ENCODE measurements at places on chromosomes 6 and 20. TPM values are rescaled to one million over a fixed set of nuclear protein-coding genes. Genes with fewer than 3 reads are reported as not detected.

GRCh38 chr6:28807682-28808280 lies 116.0 kb downstream of the TRIM27 start:
- no peak for DNase-seq

The SPEF1 gene
- 0.16 TPM for total RNA-seq

- no peak for DNase-seq
Observed at GRCh38 chr6:52317211-52317610, 32.7 kb upstream of the MCM3 start.

- no peak for DNase-seq
Observed at GRCh38 chr6:168637834-168638233, 196.8 kb downstream of the SMOC2 start.

DNA sequence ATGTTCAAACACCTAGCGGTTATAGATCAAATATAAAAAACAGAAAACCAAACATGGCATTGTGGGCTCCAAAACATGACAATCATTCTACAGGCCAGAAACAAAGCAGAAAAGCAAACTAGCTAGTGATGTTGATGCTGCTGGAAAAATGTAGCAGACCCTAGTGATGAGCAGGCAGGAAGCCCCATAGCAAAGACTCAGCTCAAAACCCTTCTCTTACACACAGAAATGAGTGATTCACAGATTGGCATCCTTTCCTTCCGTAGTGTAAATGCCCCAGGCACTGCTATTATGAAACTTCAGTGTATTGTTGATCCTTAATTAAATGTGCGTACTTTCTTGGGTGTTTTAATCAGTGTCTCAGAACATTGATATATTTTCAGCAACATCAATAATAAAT lies 425.1 kb downstream of the UTRN start:
- DNase-seq = no peak

The ITPR3 gene
- 0.78 TPM for total RNA-seq

The OVOL2 gene
- 0.62 TPM for total RNA-seq

DNA sequence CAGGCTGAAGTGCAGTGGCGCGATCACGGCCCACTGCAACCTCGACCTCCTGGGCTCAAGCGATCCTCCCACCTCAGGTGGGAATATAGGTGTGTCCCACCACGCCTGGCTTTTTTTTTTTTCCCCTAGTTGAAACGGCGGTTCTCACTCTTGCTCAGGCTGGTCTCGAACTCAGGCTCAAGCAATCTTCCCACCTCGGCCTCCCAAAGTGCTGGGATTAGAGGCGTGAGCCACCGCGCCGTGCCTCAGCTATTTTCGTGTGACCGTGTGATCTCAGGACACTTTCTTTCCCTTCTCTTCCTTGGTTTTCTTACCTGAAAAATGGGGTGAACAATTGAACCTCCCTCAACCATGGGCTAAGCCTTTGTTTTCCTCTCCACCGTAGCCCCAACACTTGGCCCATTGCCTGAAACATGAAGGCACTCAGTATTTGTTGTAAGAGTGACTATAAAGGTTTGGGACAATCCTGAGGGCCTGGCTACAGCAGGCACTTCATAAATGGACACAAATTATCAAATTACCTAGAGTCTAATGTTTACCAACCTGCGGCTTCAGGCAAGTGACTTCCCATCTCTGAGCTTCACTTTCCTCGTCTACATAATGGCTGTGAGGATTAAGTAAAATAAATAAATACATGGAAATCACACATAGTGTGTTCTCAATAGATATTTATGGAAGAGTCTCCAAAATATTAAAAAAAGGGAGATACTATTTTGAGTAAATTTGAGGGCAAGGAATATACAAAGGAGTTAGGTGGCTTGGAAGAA lies 31.4 kb upstream of the ID1 start:
- no peak for DNase-seq

The POU5F1 gene
- not detected for total RNA-seq

- no peak for DNase-seq
Observed at GRCh38 chr20:17868151-17868550, 100.4 kb downstream of the SNX5 start.

DNA sequence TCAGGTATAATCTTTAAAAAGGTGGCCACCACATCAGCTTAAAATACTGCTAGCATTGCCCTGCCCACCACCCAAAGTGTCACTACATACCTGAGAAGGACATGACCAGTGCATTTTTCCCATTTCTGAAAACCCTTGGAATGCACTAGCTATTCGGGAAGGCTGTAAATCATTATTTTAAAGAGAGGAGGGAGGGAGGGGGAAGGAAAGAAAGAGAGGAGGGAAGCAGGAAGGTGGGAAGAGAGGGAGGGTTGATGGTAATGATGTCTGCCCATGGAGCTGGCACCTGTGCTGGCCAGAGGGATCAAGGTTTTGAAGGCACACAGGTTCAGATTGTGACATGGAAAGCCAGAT lies 32.4 kb downstream of the VAPB start:
- DNase-seq = no peak

The CLPSL2 gene
- total RNA-seq = not detected

GRCh38 chr6:10890151-10890550 lies 3.3 kb downstream of the SYCP2L start:
- DNase-seq = no peak

DNA sequence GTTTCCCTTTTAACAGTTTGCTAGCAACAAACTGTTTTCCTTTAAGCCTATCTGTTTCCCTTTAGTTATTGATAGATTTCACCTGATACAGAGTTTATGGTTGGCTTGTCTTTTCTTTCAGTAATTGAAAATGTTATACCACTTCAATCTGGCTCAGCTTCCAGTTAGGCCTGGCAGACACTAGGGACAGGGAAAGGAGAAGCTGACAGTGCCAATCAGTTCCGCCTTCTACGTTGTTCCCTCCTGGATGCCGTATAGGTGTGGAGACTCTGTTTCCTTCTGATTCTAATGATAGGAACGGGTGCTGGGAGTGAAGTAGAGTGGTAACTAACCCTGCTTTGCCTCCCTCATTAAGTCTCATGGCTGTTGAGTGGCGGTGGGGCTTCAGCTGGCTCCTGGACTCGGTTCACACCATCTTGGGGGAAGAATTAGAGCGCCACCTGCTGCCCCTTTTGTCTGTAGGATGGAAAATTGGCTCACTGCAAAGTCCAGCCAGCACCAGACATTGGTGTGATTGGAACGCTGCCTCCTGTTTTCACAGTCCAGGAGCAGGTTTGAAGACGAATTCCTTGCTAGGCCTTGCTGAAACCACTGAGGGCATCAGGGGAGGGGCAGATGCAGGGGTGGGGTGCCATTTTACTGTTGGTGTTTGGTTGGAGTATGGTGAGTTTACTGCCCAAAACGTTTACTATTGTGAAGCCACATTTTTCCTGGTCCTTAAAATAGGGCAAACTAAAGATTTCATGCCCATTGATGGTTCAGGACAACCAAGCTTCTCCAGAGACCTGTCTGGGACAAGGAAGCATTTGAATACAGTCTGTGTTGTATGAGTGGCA lies 1729.5 kb downstream of the GRIK2 start:
- DNase-seq = no peak

The TTLL9 gene
- 1.7 TPM for total RNA-seq

DNA sequence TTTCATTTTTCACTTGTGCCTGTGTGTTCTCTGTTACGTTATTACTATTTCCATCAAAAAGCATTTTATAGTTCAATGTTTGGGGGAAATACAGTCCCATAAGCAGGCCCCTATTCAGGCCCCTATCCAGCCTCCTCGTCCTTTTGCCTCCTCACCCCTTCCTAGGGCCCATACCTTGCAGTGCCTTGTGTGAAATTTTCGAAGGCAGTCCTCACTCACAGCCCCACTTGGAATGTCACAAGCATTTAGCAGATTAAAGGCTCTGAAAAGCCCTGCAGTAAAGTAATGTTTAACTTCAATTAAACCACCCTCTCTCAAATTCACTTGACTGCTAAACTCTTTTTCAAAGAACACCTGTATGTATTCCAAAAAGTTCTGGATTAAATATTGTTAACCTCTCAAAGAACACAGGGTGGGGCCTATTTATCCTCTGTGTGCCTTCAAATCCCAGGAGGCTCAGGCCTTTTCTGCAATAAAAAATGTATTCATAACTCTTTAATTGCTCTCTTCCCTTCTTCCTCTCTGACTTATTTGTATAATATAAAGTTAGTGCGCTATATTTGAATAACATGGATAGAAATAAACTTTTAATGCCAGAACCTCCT lies 202.5 kb downstream of the FOXA2 start:
- DNase-seq = no peak

The GSTA3 gene
- not detected for total RNA-seq

The SLC16A10 gene
- total RNA-seq = 13.6 TPM

DNA sequence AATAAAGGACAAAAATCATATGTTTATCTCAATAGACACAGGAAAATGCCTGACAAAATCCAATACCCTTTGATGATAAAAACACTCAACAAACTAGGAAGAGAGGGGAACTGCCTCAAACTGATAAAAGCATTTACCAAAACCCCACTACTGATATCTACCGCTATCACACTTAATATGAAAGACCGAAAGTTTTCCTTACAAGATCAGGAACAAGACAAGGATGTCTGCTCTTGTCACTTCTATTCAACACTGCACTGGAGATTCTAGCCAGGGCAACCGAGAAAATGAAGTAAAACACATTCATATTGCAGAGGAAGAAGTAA lies 25.1 kb downstream of the GZF1 start:
- no peak for DNase-seq

The LKAAEAR1 gene
- 0.78 TPM for total RNA-seq

The MUCL3 gene
- not detected for total RNA-seq

The WFDC12 gene
- total RNA-seq = not detected

- no peak for DNase-seq
Observed at GRCh38 chr6:129368076-129368475, 341.9 kb downstream of the ARHGAP18 start.

- no peak for DNase-seq
Observed at GRCh38 chr6:56356426-56356825, 109.0 kb upstream of the COL21A1 start.

DNA sequence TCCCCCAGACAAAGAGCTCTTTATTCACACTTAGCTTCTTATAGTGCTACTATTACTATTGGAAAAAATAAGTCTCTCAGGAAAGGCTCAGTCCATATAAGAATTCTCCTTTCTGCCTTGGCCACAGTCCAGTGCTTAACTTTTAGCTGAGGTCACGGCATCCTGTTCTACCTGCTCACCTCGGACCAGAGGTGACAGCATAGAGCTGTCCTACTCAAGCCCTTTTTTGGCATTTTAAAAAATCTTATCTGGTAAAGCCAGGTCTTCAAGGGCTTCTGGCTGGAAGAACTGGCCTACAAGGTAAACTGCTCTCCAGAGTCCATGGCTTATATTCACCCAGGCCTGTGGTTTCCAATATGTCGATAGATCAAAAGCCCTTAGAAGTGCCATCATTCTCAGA lies 109.7 kb downstream of the RCAN2 start:
- no peak for DNase-seq

The KIAA1755 gene
- 0.94 TPM for total RNA-seq

The APOM gene
- total RNA-seq = not detected

The FBXO9 gene
- 54.7 TPM for total RNA-seq

DNA sequence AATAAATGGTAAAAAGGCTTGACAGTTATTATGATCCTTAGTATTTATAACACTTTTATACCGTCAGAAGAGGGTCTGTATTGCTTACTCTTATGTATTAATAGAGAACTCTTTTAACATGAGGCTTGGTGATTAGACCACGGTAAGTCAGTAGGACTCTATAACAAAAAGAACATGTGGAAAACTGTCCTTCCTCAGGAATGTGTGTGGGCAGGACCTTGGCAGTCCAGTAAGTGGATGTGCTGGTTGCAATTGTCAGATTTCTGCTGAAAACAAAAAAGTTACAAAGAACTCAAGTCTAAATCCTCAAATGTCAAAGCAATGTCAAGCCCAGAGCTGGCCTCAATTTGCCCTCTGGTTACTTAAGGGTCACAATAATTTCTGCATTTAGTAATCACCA lies 81.1 kb downstream of the PLCG1 start:
- no peak for DNase-seq

GRCh38 chr6:124512431-124512830 lies 449.8 kb upstream of the RNF217 start:
- DNase-seq = no peak

The LGSN gene
- total RNA-seq = 0.47 TPM

DNA sequence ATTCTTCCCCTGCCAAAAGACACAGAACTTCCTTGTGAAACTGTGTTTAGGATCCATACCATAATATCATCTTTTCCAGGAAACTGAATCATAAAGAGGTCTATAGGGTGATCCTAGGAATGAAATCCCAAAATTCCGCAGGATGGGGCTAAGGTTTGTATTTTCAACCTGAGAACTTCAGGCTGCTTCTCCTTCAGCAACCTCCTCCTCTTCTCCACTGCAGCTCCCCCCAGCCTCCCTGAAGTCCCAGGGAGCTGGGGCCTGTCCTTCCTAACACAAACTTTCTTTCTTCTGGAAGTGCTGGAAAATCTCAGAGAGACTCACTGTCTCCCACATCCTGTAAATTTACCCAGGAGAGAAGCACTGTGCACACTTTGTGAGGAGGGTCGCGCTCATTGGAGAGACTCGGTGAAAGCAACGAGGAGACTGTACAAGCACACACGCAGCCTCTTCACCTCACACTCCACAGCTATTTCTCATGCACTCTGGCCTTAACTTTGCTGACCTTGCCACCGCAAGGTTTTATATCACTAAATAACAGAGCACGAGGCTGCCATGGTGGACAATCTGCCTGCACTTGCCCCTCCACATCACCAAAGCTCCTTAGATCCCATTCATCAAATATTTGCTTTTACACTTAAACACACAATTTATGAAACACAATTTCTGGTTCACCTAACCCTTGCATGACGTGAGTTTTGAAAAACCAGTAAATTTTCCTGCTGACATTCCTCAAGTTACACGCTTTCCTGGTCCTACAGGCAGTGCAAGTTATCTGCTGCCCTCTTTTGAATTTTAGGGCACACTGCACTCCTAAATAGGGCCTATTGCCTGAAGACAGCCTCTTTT lies 14.3 kb downstream of the ID4 start:
- peak; percentile 14 for DNase-seq

- no peak for DNase-seq
Observed at GRCh38 chr6:122405417-122405816, 6.0 kb downstream of the HSF2 start.

- DNase-seq = no peak
Observed at GRCh38 chr6:145373826-145374225, 361.5 kb downstream of the EPM2A start.

The EPB41L1 gene
- 82.2 TPM for total RNA-seq

GRCh38 chr6:133707456-133707855 lies 181.5 kb upstream of the TCF21 start:
- DNase-seq = peak; percentile 17

The KHDC1L gene
- total RNA-seq = 0.78 TPM

The TINAG gene
- total RNA-seq = 0.16 TPM

GRCh38 chr20:57470212-57470522 lies 54.8 kb downstream of the CTCFL start:
- DNase-seq = no peak
